ENCODE measurements at places on chromosomes 12 and 14.
A peak's percentile ranks its signal among the peaks of the same experiment; 100 is the strongest.

GRCh38 chr12:46814143-46814542 lies 11.7 kb downstream of the SLC38A4 start:
- DNase-seq = no peak

DNA sequence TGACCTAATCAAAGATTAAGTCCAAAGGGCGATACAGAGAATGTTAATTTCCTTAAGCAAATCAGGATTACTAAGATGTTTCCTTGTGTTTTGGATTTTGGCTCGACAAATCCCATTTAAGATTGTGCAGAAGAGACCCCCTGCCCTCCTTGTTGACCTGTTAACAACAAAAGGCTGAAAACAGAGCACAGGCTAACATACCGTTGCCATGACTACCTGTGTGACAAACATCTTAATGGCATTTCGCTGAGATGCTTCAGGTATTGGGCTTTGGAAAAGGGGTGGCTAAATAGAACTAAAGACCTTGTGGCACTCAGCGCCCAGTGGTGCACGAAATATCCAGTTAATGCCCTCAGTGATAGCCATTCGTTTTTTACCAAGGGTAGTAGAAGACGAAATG lies 1532.3 kb upstream of the TMEM132C start:
- DNase-seq = no peak

- no peak for DNase-seq
Observed at GRCh38 chr14:68211421-68211820, 391.8 kb downstream of the RAD51B start.

- peak; percentile 24 for DNase-seq
Observed at GRCh38 chr14:89484051-89484844, 67.2 kb upstream of the FOXN3 start.

- no peak for DNase-seq
Observed at GRCh38 chr12:121233628-121234020, 23.7 kb downstream of the P2RX4 start.

GRCh38 chr12:40681148-40681547 lies 11.1 kb upstream of the CNTN1 start:
- no peak for DNase-seq

DNA sequence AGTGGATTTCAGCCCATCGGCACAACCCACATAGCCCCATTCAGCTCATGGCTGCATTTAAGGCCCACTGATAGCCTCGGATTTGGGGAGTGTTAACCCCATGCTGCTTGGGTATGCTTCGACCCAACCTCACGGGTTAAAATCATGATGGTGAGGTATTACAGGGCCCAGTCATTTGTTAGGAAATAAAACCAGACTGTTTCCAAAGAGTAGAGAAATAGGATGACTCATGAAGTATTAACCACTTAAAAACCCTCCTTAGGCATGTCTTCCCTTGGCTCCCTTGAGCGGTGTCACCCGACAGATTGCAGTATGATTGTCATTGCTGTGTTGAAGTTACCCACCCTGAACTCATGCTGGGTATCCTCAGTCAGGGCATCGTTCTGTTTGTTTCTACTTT lies 289.1 kb downstream of the CACNA1C start:
- DNase-seq = no peak

- no peak for DNase-seq
Observed at GRCh38 chr12:43840338-43840737, 4.5 kb downstream of the TMEM117 start.

- no peak for DNase-seq
Observed at GRCh38 chr14:26143057-26143456, 454.8 kb downstream of the NOVA1 start.

DNA sequence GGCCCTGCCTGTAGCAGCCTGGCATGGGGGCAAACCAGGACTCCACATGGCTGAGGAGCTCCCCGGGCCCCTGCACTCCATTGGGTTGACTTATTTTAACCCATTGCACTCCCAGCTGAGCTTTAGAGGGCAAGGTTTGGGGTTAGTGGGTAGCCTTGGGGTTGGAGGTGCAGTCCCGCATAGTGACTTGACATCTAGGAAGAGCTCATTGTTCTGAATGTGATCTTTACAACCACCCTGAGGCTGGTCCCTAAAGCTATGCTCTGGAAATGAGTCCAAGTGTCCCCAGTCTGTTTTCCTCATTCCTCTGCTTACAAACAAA lies 36.4 kb downstream of the NFKBIA start:
- DNase-seq = no peak

DNA sequence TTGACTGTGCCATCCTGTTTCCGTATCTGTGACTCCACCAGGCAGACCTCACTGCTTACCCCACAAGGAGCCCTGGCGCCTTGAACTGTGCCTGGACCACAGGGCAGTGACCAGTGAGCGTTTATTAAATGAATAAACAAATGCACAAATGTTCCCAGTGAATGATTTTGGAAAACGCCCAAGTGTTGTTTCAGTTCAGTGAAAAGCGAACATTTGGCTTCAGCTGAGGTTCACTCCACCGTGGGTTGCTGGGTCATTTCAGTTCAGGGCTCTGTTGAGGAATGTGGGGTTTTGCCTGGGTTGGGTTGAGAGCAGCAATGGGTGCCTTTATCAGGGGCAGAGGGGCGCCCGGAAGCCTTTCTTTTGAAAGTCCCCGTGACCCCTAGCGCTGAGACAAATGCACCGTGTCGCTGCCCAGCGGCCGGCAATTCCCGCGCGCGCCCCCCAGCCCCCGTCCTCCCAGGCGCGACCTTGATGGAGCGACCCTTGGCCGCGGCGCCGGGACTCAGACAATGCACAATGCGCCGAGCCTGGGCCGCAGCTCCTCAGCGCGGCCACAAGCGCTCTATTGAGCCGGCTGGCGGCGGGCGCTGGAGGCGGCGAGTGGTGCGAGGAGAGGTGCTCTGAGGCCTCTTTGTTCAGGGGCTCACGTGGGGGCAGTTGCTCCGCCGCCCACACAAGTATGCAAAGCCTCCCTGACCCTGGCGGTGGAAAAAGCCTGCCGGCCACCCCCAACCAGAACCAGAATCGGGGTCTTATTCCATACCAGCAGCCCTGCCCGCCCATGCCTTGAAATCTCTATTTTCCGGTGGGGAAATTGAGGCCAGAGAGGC lies 40.5 kb upstream of the CLMN start:
- DNase-seq = no peak

DNA sequence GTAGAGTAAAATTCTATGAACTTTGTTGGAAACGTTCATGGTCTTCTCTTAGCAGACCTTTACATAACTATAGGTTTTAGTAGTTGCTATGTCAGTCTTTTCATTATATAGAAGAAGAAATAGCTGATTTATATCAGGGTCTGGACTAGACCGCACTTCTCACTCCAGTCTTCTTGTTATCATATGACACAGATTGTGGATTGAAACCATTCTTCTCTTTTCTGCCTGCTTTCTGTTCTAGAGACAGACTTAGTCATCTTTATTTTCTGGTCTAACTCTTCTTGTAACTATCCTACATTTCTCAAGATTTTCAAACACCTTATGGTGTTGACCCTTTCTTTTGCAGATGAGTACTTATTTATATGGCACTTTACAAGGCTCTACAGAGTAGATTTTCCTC lies 55.7 kb downstream of the PCNX1 start:
- no peak for DNase-seq

DNA sequence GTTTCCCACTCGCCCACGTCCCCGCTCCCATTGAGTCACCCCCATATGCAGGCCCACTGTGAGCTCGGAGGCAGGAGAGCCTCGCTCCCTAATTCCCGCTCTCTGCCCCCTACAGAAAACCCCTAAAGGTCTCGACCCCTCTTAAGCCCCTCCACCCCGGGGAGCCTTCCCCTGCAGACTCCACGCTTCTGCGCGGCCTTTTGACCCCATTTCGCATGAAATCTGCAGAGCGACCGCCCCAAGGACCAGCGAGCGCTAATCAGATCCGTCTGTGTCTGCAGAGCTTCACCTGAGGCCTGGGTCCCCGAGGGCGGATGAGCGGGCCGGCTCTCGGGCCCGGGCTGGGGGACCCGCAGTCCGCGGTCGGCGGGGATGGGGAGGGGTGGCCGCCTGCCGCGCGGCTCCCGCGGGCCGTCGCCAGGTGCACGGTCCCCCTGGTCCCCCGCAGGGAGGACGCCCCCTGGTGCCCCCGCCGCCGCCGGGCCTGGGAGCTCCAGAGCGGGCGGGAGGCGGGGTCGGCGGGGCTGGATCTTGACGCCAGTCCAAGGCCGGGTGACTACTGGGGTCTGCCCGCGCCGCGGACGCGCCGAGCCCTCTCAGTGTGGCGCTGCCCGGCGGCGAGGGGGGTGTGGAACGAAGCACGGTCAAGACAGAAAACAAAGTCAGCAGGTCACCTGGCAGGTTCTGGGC lies 10.1 kb downstream of the BMP4 start:
- no peak for DNase-seq

GRCh38 chr14:24436355-24437019 lies 6.1 kb downstream of the SDR39U1 start:
- peak; percentile 75 for DNase-seq

DNA sequence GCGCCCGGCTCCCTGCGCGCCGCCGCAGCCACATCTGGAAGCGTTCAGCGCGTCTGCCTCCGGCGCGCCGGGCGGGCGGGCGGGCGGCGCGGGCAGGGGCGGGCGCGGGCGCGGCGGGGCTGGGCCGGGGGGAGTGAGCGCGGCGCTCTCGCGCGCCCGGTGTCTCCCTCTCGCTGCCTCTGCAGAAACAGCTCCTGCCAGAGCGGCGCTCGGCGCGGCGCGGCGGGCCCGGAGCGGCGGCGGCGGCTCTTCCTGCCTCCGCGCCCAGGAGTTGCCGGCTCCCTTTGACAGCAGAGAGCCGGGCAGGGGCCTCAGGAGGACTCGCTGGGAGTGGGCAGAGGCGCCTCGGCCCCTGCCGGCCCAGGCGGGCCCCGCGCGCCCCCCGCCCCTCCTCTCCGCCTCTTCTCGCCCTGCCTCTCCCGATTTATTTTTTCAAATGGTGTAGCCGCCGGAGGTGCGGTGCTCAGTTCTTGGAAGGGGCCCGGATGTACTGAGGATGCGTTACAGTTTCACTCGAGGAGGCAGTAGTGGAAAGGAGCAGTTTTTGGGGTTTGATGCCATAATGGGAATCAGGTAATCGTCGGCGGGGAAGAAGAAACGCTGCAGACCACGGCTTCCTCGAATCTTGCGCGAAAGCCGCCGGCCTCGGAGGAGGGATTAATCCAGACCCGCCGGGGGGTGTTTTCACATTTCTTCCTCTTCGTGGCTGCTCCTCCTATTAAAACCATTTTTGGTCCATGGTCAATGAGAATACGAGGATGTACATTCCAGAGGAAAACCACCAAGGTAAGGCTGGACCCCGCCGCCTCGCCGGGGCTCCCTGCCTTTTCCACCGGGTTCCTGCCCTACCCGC lies at the start of gene CACNA1C:
Gene CACNA1C (plus strand): TSS at position 162 of the 853 bp plus-strand sequence. CDS start 576 bp downstream, at position 738.
- peak; percentile 26 for DNase-seq

DNA sequence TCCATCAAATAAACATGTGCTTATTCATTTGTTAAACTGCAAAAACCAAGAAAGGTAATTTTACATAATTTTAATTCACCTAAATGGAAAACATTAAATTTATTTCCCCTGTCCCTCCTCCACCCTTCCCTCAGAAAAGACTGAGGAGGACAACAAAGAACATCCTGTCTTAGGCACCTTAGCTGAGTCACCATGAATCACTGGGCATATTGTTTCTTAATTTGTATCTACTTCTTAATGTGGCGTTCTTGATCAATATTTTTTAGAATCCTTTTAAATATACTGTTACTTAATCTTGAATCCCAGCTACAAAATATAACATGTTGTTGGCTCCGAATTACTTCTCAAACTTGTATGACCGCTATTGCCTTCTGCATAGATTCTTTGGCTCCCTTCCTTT lies 23.5 kb downstream of the SIX6 start:
- no peak for DNase-seq

GRCh38 chr12:89363084-89363483 lies 10.8 kb upstream of the DUSP6 start:
- DNase-seq = no peak

DNA sequence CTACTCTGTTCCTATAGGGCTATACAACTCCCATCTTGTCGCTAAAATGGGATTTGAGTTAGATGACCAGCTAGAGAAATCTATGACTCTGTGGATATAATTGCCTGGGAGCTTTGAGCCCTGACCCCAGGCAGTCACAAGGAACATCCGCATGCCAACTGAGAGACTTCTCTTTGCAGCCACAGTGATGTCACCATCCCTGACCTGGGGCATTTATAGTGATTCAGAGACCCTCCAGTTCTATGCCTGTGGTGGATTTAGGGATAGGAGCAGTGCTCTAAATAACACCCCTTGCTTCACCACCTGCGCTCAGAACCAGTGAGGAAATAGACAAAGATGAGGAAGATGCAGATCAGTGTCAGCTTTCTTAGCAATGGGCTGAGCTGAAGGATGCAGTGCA lies 86.2 kb downstream of the RIN3 start:
- DNase-seq = no peak

GRCh38 chr12:44118946-44119345 lies 283.1 kb downstream of the TMEM117 start:
- DNase-seq = no peak

- DNase-seq = no peak
Observed at GRCh38 chr12:50190859-50191258, 23.7 kb upstream of the CERS5 start.

GRCh38 chr12:3473171-3473570 lies 17.8 kb upstream of the PRMT8 start:
- no peak for DNase-seq

DNA sequence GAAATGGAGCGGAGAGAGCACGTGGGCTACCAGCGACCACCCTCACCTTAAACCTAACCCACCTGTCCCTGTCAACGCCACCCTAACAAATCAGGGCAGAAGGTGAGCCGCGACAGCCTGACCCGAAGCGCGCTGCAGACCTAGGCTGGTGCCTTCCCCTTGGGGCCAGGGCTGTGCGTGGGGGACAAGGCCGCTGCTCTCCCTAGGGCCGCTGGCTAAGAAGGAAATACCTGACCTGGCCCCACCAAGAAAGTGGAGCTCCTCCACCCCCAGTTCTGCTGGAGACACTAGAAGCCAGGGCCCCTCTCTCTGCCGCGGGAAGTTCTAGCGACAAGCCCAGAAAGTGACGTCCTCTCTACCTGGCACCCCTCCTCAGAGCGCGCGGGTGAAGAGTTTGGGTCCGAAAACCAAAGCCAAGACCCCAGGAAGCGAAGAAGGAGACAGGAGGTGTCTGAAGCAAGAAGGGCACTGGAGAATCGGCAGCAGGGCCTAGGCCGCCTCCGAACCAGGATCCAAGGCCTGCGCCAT lies 7.5 kb downstream of the SIX1 start:
- no peak for DNase-seq

GRCh38 chr14:40842816-40843215 lies 763.9 kb upstream of the LRFN5 start:
- DNase-seq = no peak

- no peak for DNase-seq
Observed at GRCh38 chr12:32002848-32003493, 43.8 kb downstream of the RESF1 start.

GRCh38 chr12:52413202-52413601 lies 7.1 kb upstream of the KRT82 start:
- DNase-seq = no peak

DNA sequence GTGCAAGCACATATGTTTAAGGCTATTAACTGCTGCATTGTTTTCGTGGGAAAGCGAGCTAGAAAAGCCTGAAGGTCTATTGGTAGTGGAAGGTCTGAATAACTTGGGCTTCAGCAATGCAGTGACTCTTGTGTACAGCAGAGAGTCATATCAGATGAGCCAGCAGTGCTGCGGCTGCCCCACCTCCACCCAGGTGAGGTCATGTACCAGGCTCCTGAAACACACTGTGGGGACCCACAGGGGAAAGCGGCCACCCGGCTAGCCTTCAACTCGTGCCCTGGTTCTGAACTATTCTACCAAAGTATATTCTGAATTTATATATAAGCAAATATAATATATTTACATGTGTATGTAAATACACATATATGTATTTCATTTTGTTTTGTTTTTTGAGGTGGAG lies 12.7 kb upstream of the RAN start:
- DNase-seq = no peak

- no peak for DNase-seq
Observed at GRCh38 chr14:29558516-29558915, 369.1 kb downstream of the PRKD1 start.

- DNase-seq = peak; percentile 5
Observed at GRCh38 chr14:59154373-59154772, 34.1 kb upstream of the DAAM1 start.

Measured in CD4-positive, alpha-beta T cell treated with Interleukin-4 for 1 hour (primary cell).